ENCODE measurements at places on chromosomes 4 and X.

- DNase-seq: no peak
Measured at GRCh38 chr4:184689681-184690080, 40.1 kb downstream of the PRIMPOL start.

DNA sequence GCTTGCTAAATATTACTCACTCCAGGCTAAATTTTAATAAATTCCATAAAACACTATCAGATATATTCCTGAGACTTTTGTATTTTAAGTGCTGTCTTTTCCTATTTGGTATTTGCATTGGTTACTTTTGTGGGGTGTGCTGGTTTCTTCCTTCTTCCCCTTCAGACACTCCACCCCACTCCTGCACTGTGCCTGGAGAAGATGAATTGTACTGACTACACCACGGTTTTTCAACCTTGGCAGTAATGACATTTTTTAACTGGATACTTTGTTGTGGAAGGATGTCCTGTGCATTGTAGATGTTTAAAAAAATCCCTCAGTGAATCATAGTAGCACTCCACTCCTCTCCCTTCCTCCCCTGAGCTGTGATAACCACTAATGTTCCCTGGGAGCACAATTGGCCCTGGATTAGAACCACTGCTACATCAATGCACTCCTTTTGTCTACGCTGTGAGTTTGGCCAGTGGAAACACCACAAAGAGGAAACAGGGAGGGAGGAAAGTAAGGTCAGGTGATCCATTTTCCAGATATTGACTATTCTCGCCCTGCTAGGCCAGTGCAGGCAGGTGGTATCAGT, 36.3 kb downstream of the SNCA start:
- peak; percentile 80 for DNase-seq

DNA sequence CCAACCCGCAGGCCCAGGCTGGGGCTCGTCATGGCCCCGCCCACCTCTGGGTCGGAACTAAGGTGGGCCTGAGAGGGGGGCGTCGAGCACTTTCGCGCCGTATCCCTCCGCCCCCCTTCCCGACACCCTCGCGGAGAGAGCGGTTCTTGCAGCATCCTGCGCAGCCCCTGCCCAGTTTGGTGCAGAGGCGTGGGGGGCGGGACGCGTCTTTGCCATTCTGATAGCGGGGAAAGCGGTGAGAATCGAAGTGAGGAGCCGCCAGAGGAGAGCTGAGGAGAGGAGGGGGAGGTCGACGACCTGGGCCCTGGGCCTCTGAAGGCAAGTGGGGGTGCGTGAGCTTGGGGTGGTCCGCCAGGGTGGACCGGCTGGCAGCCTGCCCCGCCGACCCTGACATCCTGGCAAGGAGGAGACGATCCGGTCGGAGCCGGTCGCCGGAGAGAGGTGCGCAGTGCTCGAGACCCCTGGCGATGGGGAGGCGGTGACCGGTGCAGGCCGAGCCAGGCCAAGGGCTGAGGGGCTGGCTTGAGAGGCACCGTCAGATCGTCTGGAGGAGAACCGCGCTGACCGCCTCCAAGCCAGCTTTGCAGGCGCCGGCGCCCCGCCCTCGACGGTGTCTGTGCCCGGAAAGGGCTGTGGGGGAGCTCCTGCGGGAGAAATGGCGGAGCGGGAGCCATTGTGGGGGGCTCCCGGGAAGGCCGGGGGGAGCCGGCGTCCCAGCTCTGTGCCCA, 25.5 kb downstream of the GPRASP3 start:
- peak; percentile 16 for DNase-seq

DNA sequence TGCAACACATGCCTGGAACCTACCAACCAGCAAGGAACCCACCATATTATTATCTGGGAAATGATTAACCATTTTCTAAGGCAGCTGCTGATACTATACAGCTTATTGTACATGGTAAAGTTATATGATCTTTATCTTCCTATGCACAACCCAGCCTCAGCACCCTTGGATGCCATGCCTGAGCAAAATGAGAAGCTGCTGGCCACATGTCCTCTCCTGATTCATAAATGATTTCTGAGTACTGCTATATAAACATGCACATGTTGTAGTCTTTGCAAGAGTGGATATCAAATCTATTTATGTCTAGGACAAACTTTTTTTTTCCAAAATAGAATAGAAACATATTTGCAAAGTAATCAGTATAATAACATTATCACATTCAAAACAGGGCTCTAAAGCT, 1043.6 kb downstream of the CCSER1 start:
- no peak for DNase-seq

- no peak for DNase-seq
Measured at GRCh38 chrX:11215191-11215921, 77.9 kb upstream of the AMELX start.

DNA sequence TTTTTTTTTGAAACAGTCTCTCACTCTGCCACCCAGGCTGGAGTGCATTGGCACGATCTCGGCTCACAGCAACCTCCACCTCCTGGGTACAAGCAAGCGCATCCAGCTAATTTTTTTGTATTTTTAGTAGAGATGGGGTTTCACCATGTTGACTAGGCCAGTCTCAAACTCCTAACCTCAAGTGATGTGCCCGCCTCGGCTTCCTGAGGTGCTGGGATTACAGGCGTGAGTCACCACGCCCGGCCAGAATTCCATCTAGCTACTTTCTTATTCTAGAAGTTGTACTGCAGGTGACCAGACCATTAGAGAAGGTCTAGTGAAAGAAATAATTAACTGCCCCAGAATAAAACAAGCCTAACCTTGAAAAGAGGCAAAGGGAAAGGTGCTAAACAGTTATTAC, 2.3 kb downstream of the LRBA start:
- DNase-seq: no peak

DNA sequence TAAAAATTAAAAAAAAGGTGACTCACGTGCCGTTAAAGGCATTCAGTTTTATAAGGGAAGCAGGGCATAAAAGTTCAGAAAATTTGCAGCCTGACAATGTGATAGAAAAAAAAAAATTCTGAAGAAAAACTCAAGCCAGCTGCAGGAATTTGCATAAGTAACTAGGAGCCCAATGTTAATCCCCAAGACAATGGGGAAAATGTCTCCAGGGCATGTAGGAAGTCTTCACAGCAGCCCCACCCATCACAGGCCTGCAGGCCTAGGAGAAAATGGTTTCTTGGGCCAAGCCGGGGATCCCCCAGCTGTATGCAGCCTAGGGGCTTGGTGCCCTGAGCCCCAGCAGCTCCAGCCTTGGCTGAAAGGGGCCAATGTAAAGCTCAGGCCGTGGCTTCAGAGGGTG, 31.2 kb downstream of the CHM start:
- no peak for DNase-seq

GRCh38 chr4:6894528-6895498, 14.8 kb upstream of the TBC1D14 start:
- DNase-seq: no peak

DNA sequence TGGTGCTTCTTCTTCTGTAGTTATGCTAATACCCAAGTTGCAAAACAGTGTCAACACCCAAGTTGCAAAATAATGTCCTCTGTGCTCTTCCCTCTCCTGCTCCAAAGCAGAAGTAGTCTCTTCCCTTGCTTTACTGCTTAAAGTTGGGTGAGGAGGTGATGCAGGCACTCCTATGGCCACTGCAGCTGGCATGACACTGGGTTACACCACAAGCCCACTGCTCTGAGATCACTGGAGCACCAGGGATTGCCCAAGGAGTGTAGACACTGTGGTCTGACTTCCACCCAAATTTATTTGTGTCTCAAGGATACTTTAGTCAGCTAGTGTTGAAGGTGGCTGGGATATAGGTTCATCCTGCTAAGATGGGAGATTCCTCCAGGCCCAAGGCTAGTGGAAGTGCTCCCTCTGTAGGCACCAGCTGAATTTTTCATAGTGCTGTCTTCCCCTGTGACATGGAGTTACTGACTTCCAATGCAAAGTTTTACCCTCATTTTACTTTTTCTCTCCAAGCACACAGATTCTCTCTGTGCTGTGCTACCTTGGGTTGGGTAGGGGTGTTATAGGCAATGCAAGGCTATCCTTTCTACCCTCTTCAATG, 196.2 kb upstream of the TENT5D start:
- DNase-seq: no peak

GRCh38 chr4:136664988-136665387, 867.3 kb downstream of the PCDH18 start:
- DNase-seq: peak; percentile 2

- DNase-seq: peak; percentile 85
Measured at GRCh38 chrX:49163555-49164419, 1.2 kb downstream of the MAGIX start.

GRCh38 chrX:41781500-41781899, 57.5 kb downstream of the GPR82 start:
- peak; percentile 60 for DNase-seq

DNA sequence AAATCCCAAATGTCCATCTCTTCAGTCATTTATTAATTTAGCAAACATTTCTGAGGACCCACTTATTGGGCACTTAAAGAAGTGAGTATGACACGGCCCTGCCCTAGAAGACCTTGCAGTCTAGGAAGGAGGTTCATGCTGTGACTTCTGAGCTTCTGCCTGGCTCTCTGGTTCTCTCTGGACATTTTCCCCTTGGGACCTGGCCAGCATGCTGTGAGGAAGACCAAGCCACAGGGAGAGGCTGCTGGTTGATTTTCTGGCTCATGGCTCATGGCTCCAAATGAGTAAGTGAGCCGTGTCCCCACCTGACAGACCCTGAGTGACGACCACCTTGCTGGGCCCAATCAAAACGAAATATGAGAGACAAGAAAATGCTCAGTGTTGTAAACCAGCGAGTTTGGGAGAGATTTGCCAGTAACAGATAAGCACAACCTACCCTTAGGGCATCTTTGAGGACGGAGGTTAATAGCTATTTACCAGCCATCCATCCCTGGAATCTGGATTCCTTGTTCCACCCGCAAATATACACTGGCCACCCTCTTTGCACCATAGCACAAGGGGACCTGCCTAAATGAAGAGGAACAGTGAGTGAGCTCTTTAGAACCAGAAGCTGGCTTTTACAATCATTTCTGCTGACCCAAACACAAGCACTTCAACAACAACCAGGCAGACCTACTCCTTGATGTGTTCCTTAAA, 876 bp downstream of the MPP1 start:
- DNase-seq: no peak

DNA sequence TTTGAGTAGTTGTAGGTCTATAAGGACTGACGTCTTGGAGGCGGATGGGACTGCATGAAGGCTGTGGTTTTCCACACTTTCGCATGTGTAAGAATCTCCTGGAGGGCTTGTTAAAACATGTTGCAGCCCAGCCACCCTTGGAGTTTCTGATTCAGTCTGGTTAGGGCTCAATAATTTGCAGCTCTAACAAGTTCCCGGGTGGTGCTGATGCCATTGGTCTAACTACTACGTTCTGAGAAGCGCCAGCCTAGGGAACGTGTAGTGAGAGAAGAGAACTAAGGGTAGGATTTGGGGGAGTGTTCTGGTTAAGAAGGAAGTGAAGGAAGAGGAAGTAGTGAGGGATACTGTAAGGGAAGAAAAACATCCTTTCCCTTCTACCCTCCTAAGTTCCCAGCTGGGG, 138.9 kb downstream of the LARP7 start:
- no peak for DNase-seq

DNA sequence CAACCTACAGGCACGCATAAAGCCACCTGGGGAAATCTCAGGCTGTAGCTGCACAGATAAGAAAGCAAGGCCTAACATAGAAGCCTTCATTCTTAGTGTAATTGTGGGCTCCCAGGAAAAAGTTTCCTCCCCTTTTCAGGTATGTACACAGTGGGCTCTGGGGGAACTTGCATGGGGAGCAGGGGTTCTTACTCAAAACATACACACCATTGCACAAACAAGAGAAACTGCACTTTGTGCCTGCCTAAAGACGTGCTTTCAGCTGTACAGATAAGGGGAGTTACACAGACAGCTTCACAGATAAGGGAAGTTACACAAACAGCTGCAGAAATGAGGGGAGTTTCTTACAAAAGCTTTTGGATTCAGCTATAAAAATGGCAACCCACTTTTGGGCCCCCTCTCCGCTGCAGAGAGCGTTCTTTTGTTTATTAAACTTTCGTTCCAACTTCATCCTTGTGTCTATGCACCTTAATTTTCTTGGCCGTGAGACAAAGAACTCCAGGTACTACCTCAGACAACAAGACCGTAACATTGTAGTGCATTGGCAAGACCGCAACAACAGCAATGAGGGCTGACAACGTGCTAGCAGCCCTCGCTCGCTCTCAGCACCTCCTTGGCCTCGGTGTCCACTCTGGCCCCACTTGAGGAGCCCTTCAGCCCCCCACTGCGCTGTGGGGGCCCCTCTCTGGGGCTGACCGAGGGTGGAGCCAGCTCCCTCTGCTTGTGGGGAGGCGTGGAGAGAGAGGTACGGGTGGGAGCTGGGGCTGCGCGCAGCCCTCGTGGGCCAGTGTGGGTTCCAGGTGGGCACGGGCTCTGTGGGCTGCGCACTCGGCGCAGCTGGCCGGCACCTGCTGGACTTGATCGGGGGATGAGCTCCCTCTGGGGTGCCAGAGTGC, 317.5 kb downstream of the RAPGEF2 start:
- no peak for DNase-seq

DNA sequence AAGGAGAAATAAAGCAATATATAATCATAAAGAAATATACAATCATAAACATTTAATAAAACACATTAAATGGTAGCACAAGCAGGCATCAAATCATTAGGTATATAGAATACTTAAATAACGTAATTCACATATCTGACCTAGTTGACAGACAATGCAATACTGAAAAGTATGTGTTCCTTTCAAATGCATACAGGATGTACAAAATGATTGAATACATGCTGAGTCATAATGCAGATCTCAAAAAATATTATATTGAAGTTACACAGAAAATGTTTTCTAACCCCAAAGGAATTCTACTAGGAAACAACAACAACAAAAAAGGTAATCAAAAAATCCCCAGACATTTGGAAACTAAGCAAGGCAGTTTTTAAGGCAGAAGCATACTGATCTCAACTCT, 1072.0 kb upstream of the INTU start:
- peak; percentile 11 for DNase-seq

- DNase-seq: peak; percentile 75
Measured at GRCh38 chr4:12583275-12583674, 900.9 kb downstream of the RAB28 start.

DNA sequence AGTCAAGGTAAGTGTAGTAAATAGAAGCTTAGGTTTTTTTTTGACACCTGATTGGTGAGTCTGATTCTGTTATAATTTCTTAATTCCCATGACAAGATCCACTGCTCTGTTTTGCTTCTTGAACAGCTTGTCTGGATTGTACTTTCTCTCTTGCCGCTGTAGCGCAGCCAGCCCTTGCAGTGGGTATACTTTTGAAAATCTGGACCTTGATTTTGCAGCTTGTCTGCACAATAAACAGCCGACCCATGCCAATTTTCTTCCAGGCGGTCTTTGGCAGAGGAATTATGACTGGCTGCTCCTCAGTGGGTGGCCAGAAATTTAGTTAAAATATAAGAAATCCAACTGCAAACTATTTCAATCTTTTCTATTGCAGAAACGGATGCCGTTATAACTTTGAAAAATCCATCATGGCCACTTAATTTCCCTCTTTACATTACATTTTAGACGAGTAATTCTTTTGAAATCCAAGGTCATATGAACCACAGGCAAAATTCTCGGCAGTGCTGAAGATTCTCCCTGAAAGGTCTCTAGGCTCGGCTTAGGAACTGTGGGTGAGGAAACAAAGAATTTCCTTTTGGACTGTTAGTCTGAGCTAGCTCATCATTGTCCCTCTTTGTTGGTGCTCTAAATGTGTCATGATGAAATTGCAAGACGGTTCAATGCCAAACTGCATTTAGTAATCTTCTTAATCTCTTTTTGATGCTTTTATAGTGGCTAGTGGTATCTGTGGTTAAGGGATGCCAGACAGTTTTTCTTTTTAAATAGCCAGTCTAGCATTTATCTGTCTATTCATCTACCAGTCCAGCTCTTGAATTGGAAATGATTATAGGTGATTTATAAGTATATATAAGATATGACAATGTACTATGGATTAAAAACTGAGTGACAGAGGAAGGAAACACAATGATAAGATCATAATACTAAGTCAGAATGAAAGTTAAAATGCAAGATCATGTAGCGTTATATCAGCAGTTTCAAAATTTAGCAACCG, 31.5 kb upstream of the PTTG2 start:
- DNase-seq: no peak

All from fibroblast of pulmonary artery (primary cell).